Lung (tissue), 17 donors: ENCODE measurements at places on chromosomes 5 and 9. TPM values are rescaled to one million over a fixed set of nuclear protein-coding genes. Genes with fewer than 3 reads are reported as not detected.

CCDC183 gene
- 0.38 TPM for polyA plus RNA-seq

KCNIP1 gene
- polyA plus RNA-seq: 0.45 TPM

RNF183 gene
- 1.1 TPM for polyA plus RNA-seq

CDKN2B-AS1 gene
- polyA plus RNA-seq: 0.61 TPM

DNA sequence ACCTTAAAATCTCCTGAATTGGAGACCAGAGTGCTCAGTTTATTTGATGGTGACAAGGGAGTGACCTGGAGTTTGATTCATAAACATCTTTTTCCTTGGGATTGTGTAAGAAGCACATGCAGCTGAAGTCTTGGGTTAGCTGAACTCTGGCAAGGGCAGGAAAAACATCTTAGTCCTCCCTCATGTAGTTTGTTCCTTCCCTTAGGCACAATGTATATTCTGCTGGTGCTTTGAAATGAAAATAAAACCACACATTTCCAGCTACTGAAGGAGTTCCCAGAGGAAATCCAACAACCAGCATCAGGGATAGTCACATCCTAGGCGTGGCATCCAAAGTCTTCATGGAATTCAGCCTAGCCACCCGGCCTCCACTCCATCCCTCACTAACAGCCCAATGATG lies 95.2 kb upstream of the PAPPA start:
- no peak for DNase-seq

DNA sequence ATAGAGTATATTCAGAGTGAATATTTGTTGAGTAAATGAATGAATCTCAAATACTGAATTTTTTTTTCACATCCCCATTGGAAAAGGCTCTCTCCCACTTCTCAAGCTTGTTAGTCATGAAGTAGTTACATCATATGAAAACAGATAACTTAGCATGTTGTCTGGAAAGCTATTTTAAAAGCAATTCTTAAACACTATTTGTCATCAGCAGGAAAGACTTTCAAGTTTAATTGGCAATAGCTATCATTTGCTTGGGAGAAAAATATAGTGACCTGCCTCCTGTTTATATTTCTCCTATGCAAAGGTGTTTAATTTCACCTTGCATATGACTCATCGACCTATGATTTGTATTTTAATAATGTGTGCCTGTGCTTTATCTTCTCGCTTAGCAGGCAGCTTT lies 499.8 kb upstream of the GRIA1 start:
- DNase-seq: no peak

DNA sequence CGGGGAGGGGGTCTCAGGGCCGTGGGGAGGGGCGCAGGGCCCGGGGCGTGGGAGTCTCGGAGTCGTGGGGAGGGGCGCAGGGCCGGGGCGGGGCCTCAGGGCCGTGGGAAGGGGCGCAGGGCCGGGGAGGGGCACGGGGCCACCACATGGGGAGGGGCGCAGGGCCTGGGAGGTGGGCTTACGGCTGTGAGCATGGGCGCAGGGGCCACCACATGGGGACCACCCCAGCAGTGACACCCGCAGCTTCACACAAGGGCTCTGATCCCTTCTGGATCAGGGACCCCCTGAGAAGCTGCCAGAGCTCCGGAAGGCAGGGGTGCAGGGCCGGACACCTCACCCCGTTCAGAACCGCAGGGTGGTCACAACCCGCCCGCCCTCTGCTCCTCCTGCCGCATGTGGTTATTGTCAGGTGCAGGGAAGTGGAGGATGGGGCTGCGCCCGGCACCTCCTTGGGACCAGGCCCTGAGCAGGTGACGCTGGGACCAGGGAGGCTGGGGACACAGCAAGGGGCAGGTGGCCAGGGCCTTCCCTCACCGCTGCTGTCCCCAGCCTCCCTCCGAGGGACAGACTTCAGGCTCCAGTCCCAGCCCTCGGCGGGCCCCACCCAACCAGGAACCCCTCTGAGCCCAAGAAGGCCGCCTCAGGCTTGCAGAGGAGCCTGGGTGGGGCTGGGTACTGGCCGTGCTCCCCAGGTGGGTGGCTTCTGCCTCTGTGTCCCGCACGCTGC lies 53.7 kb downstream of the EXD3 start:
- no peak for DNase-seq

GRCh38 chr5:33938881-33939280 lies 2.7 kb downstream of the RXFP3 start:
- no peak for DNase-seq

GRCh38 chr9:129121483-129121882 lies 10.3 kb downstream of the PTPA start:
- peak; percentile 72 for DNase-seq

GRCh38 chr5:22329683-22330082 lies 523.5 kb downstream of the CDH12 start:
- DNase-seq: peak; percentile 3

DNA sequence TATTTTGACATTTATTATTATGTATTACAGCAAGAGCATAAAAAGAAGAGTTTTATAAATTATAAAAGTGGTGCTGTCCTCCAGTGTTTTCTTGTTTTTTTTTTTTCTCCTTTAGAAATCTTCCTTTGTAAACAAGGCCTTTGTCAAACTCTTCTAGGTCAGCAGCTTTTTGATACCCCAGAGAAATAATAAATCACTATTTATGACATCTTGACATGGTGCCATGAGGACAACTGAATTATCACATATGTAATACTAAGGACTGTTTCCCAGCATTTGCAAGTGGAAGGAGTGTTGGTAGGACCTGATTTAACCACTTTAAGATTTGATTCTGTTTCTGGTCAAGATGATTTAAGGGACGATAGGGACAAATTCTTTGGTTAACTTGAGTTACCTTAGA lies 4.6 kb downstream of the SMARCA2 start:
- DNase-seq: no peak

GRCh38 chr5:65149827-65150226 lies 331.9 kb downstream of the ADAMTS6 start:
- DNase-seq: no peak

GRCh38 chr5:72248410-72248981 lies 71.5 kb downstream of the MRPS27 start:
- DNase-seq: peak; percentile 35

DNA sequence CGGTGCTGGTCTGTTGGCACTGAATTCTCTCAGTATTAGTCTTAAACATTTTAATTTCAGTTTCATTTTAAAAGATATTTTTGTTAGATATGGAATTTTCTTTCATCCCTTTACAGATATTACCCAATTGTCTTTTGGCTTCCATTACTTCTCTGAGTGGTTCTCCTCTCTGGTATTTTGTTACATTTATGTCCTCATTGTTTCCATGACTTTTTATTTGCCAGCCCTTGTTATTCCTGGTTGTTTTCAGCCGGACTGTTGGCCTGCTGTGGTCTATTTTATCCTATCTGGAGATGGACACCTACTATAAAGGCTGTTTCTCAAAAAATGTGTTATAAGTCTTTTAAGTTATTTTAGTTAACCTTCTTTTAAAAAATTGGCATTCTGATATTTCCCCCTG lies 117.2 kb downstream of the ARHGEF28 start:
- DNase-seq: no peak

DNA sequence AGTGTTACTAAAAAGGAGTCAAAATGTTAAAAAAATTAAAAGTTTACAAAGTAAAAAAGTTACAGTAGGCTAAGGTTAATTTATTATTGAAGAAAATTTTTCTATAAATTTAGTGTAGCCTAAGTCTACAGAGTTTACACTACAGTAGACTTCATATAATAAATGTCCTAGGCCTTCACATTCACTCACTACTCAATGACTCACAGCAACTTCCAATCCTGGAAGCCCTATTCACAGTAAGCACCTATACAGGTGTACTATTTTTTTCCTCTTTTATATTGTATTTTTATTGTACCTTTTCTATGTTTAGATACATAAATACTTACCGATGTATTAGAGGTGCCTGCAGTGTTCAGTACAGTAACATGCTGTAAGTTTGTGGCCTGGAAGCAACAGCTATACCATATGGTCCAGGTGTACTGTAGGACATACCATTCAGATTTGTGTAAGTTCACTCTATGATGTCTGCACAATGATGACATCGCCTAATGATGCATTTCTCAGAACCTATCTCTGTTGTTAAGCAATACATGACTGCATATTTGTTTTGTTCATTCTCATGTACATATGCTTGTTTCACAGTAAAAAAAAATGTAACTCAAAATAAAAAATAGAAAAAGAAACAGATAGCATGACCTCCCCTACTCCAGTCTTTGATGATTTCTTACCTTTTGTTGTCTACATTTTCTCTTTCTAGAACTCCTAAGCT lies 64.7 kb downstream of the NR3C1 start:
- no peak for DNase-seq

DNA sequence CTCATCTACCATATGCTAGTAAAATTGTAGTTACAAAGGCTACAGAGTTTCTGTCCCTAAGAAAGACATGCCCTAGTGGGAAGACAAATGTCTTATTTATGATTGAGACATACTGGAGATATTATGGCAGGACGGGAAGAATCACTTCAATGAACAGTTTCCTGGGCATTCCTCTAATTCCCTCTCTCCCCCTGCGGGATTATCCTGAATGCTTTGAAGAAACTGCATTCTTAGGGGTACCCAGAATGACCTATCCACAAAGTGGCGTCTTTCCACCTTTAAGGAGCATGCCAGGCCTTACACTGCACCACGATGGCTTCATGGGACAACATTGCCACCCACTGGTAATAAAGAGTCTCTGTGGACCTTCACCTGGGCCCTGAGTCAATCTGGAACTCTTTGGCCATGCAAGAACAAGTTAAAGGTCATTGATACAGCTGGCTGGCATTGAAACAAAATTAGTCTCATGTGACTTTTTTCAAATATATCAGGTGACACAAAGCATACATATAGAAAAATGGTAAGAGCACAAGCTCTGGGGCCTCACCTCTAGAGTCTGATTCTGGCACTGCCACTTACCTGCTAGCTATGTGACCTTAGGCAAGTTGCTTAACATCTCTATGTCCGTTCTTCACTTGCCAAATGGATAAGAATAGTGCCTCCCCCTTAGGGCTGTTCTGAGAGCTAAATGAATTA lies 32.0 kb downstream of the ANKRD55 start:
- peak; percentile 51 for DNase-seq

DNA sequence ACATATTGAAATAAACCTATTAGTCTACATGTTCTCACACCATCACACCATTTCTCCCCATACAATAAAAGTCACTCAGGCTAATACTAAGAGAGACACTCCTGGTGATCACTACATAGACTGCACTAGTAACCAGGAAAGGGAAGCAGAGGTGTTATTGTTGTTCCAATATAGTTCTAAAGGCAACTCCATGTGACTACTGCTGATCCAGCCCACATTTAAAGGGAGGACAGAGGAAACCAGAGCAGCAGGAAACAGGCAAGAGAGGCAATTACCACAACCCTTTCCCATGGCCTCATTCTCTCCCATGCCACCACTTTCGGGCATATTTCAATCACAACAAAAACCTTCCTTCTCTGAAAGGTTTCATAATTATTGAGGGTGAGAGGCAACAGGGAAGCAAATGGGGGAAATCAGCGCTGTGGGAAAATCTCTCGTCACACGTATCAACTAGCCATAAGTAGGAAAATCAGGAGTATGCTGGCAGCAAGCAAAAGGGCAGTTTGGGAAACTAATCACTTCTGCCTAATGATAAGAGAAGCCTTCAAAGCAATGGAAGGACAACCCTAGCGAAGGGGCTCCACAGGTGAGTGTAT lies 1.8 kb downstream of the UBAP2 start:
- no peak for DNase-seq

- no peak for DNase-seq
These were observed 7.1 kb upstream of the FAF2 start for GRCh38 chr5:176440927-176441706.
